ENCODE measurements at places on chromosomes 6 and 20.

GRCh38 chr6:33967265-33967767 lies 163.5 kb upstream of the MLN start:
- no peaks in the 10 kb centered on the region for H3K4me1 ChIP-seq
- no peak overlapping the region for H3K27ac ChIP-seq
- no peaks in the 10 kb centered on the region for H3K27me3 ChIP-seq
- no peak overlapping the region for H3K4me3 ChIP-seq
- DNase-seq: no peak

GRCh38 chr6:166437661-166438060 lies 54.9 kb upstream of the MPC1 start:
- H3K27me3 ChIP-seq: no peaks in the 10 kb centered on the region

DNA sequence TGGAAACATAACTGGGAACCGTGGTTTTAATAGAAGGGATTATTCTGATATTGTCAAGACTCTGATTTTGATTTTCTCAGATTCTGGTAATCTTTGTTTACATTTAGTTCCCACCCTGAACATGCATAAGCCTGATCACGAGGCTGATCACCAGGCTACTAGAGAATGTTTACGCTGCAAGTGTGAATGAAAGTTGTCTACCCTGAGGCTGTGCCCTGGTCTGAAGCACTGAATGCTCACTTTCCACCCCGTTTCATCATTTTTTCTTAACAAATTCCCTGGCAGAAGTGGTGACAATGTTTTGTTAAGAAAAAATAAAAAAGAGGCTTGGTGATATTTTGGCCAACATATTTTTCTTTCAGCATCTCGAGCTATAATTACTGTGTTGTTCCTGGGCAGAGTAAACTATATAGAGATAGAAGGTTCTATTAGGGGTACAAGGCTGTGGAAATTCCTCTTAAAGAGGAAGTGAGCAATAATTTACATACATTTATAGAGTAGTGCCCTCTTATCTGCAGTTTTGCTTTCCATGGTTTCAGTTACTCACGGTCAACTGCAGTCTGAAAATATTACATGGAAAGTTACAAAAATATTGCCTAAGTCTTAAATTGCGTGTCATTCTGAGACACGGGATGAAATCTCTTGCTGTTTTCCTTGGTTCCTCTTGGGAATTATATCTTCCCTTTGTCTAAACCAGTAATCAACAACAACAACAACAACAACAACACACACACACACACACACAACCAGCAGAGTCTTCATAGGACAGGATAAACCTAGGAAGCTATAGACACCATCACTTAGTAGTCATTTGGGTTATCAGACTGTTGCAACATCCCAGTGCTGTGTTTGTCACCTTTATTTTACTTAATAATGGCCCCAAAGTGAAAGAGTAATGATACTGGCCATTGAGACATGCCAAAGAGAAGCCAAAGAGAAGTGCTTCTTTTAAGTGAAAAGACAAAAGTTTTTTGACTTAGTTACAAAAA lies 566.6 kb upstream of the CITED2 start:
- no peak overlapping the region for H3K27ac ChIP-seq
- no peaks in the 10 kb centered on the region for H3K4me1 ChIP-seq

- H3K27ac ChIP-seq: peak overlapping the region; percentile 90
- peaks cover 66% of the 10 kb centered on the region for H3K4me1 ChIP-seq
- DNase-seq: peak; percentile 89
- H3K4me3 ChIP-seq: no peak overlapping the region
- no peaks in the 10 kb centered on the region for H3K27me3 ChIP-seq
Measured at GRCh38 chr6:161076181-161076677, 84.7 kb downstream of the MAP3K4 start.

DNA sequence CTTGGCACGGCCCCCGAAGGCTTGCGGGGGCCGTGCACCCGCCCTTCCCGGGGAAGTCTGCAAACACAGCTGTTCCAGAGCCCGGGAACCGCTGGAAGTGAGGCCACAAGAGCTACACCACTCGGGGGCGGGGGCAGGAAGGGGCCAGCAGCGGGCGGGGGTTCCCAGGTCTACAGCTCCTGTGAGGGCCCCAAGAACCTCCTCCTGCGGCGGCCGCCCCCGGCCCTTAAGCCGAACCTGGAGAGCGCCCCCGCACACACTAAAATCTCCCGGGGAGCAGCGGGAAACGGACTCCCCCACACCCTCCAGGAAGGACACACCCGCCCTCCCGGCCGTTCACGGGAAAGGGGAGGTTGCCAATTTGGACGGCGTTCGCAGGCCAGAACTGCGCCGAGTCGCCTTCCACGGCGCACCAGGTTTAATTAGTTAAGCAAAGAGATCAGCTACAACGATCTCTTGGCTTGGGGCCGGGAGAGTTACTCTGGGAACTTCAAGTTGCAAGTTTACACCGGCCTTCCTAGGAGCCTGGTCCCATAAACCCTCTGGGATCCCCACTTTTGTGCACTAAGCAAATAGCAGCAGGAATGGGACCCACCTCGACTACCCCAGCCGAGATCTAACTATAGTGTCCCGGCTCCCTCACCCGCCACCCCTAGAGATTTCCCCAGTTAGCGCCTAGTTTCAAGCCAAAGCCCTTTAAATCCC lies 1.7 kb downstream of the JAG1 start:
- H3K4me3 ChIP-seq: peak overlapping the region; percentile 38

DNA sequence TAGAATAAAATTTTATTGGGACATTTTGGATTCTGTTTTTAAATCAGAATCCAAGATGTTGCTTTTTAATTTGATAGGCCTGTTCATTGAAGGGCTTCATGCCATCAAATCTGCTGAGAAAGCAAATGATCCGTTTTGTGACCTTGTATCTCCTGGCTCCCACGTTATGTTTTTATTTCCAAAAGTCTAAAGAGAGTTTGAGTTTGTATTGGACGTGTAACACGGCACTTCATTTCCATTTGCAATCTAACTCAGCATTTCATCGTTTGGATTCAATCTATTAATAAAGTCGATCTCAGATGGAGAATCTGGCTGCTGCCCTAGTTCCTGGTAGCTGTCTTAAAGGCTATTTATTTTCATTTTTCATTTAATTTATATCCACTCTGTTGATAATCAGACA lies 17.0 kb downstream of the KIF25 start:
- H3K36me3 ChIP-seq: no peaks in the 10 kb centered on the region
- DNase-seq: no peak
- no peak overlapping the region for H3K27ac ChIP-seq

- no peak within 1 kb of the TSS for H3K27ac ChIP-seq
- H3K36me3 ChIP-seq: no peaks in the 10 kb centered on the region
Measured at GRCh38 chr6:146028851-146029572, at the start of gene GRM1. Gene GRM1 (plus strand): TSS chr6:146029062. CDS start chr6:146029518, 456 bp downstream.

GRCh38 chr6:109239651-109240321 lies 142.5 kb downstream of the CD164 start:
- H3K4me1 ChIP-seq: peaks cover 8% of the 10 kb centered on the region
- no peaks in the 10 kb centered on the region for H3K27me3 ChIP-seq
- H3K4me3 ChIP-seq: no peak overlapping the region
- no peaks in the 10 kb centered on the region for H3K36me3 ChIP-seq
- H3K27ac ChIP-seq: no peak overlapping the region

- H3K27me3 ChIP-seq: no peaks in the 10 kb centered on the region
- no peak overlapping the region for H3K4me3 ChIP-seq
- no peaks in the 10 kb centered on the region for H3K36me3 ChIP-seq
- no peaks in the 10 kb centered on the region for H3K4me1 ChIP-seq
- H3K27ac ChIP-seq: no peak overlapping the region
- DNase-seq: no peak
Measured at GRCh38 chr6:47235421-47235820, 74.3 kb downstream of the TNFRSF21 start.

GRCh38 chr6:4091941-4092340 lies 13.0 kb upstream of the FAM217A start:
- H3K27ac ChIP-seq: no peak overlapping the region
- DNase-seq: no peak
- no peaks in the 10 kb centered on the region for H3K36me3 ChIP-seq
- no peaks in the 10 kb centered on the region for H3K4me1 ChIP-seq

GRCh38 chr20:47172579-47172978 lies 183.9 kb downstream of the ZMYND8 start:
- no peak for DNase-seq
- no peak overlapping the region for H3K27ac ChIP-seq
- peaks cover 4% of the 10 kb centered on the region for H3K27me3 ChIP-seq

- H3K36me3 ChIP-seq: no peaks in the 10 kb centered on the region
- no peak overlapping the region for H3K4me3 ChIP-seq
- no peak overlapping the region for H3K27ac ChIP-seq
- no peaks in the 10 kb centered on the region for H3K27me3 ChIP-seq
- H3K4me1 ChIP-seq: no peaks in the 10 kb centered on the region
Measured at GRCh38 chr20:54397292-54398140, 77.9 kb upstream of the DOK5 start.

DNA sequence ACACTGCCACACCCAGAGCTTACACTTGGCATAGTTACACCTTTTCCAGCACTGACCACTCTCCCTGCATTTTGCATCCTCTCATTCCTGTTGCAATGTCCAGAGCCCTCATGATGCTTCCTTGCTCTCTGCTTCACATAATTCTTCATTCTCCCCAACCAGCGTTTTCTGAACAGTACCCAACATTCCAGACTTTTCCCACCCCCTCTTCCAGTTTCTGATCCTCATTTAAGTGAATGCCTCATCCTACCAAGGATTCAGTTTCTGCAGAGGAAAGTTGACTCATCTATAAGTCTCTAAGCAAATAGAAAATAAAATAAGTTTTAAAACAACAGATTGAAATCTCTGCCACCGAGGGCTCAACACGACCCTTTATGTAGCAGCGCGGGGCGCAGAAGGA lies 321.3 kb upstream of the TCF21 start:
- no peak for DNase-seq
- H3K4me1 ChIP-seq: no peaks in the 10 kb centered on the region
- H3K27ac ChIP-seq: no peak overlapping the region
- no peak overlapping the region for H3K4me3 ChIP-seq
- peaks cover 3% of the 10 kb centered on the region for H3K27me3 ChIP-seq

DNA sequence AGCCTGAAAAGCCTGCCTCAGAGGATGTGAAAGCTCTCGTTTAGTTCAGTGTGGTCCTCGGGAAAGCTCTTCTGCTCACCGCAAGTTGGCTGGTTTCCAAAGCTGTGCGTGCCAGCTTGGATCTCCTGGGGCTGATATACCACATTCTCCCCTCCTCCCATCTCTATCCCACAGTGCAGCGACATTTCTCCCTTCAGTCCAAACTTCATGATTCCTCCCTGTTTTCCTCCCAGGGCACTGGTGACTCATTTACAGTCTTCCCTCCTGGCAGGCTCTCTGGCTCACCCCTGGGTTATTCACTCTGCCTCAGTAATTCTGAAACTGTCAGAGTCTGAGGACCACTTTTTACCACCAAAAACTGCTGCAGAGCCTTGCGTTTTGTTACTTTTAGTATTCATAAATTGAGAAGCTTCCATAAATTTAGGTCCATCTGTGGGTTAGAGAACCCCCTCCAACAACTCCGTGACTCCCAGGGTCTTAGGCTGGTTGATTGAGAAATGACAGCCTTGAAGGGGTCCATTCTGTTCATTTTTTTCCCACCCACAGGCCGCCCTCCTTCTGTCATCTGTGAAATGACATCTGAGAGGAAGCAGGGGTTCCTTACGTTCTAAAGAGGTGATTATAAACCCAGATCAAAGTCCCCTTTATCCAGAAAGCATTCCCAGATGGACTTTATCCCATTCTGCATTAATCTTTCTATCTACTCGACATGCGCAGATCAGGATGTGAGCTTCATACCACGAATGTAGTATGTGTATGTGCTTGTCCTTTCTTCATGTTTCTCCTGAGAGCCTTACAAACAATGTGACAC lies 6.1 kb downstream of the TRIM10 start:
- H3K4me1 ChIP-seq: no peaks in the 10 kb centered on the region
- no peak overlapping the region for H3K4me3 ChIP-seq
- H3K36me3 ChIP-seq: no peaks in the 10 kb centered on the region
- H3K27ac ChIP-seq: no peak overlapping the region

DNA sequence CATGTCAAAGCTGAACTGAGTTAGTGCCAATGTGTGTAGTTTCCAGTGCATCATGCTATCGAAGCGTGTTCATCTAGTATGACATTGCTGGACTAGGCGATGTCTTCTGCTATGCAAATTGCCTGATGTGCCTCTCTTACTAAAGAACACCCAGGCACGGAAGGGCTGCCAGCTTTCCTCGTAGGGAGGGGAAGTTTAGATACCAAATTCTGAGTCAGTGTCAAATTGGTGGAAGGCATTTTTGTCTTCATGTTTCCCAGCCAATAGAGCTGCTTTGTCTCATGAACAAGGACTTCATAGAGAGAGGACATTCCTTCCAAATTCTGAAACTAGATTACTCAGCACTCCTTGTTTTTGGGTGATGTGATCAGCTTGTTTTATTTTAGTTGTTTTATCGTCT lies 320.1 kb downstream of the BTBD3 start:
- H3K4me3 ChIP-seq: no peak overlapping the region
- no peak overlapping the region for H3K27ac ChIP-seq
- H3K4me1 ChIP-seq: no peaks in the 10 kb centered on the region
- no peaks in the 10 kb centered on the region for H3K36me3 ChIP-seq

GRCh38 chr6:141265756-141266623 lies 866.7 kb upstream of the GJE1 start:
- DNase-seq: no peak
- H3K27me3 ChIP-seq: no peaks in the 10 kb centered on the region
- no peak overlapping the region for H3K4me3 ChIP-seq
- no peaks in the 10 kb centered on the region for H3K4me1 ChIP-seq
- H3K36me3 ChIP-seq: no peaks in the 10 kb centered on the region

DNA sequence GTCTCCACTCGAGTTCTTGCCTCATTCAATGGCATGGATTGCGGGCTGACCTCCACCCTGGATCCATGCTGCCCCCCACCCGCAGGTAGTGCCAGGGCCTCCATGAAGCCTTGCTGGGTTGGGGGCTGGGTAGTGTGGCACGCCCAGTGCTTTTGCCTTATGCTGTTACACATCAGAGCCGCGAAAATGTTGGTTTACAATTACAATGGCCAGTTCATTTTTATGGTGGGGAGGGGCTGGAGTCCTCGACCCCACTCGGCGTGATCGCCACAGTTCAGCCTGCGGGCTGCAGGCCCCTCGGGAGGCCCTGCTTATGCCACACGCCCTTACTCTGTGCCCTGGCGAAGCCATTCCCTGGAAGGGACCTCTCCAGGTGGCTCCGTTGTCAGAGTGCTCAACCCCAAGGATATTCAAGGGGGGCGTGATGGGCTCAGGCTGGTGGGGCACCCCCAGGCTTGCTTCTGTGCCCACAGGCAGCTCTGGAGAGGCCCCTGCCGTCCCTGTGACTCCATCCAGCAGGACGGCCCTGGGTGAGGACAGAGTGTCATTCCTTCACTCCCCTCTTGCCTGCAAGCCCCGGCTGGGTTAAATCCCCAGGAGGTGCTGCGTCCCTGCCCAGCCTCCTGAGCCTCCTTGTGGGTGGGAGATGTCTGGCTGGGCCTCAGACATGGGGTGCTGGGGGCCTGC lies 14.8 kb downstream of the ITPA start:
- no peak overlapping the region for H3K27ac ChIP-seq
- H3K4me1 ChIP-seq: peaks cover 5% of the 10 kb centered on the region
- H3K27me3 ChIP-seq: no peaks in the 10 kb centered on the region
- no peak for DNase-seq
